NCI-H2029 treated with DMSO at 0.1 percent for 48 hours (cell line): ENCODE measurements at places on chromosomes 4 and X.
A peak's percentile ranks its signal among the peaks of the same experiment; 100 is the strongest.

- DNase-seq = peak; percentile 55
Observed at GRCh38 chrX:100980608-100981497, 11.3 kb downstream of the ARL13A start.

DNA sequence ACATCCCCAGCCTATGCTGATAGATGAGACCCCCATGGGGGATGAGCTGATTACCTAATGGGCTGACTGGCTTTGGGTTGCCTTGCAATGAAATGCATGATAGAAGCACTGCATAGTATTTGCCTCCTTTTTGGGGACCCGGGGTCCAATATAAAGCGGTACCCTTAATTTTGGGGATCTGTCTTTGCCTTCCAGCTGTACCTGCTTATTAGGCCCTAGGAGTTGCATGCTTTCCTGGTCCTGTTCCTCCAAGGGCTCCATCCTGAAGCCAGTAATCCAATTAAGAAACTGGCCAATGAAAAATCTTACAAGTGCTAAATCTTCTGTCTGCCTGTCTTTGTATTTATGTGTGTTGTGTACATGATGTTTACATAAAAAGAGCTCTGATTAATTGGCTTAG is 791.6 kb downstream of the TRIML1 start:
- DNase-seq = no peak

GRCh38 chr4:122619611-122620010 is 1.3 kb downstream of the IL21 start:
- no peak for DNase-seq

- no peak for DNase-seq
Observed at GRCh38 chr4:25493466-25493865, 116.4 kb downstream of the ANAPC4 start.

DNA sequence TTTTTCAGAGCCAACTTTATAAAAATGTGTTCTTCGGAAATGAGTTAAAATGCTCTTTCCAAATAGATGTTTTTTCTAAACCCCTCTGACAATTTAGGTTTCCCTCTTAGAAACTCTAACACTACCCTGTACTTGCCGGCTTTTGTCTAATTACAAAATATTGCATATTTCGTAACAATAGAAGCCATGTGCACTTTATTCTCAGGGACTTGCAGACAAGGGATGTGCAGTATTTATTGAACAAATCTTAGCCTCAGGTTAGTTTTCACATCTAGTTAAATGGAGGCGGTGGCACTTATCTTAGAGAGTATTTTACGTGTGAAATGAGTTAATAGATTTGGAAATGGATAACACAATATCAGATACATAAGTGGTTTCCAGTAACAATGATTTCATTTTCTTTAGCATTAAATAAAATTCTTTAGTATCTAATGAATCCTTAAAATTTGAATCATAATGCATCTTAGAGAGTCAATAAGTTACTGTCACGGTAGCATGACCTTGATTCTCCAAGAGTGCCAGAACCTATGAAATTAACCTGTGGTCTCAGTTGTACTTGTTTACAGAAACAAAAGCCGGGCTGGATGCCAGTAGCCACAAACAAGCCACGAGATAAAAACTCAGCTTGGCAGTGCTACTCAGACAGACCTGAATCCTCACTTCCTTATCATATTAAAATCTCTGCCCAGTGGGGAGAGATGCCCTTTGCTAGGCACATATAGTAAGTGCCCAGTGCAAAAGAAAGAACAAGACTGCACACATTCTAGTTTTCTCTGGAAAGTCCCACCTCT is 772 bp upstream of the PABPC4L start:
- DNase-seq = no peak

- DNase-seq = no peak
Observed at GRCh38 chr4:86641516-86642090, 47.5 kb downstream of the PTPN13 start.

DNA sequence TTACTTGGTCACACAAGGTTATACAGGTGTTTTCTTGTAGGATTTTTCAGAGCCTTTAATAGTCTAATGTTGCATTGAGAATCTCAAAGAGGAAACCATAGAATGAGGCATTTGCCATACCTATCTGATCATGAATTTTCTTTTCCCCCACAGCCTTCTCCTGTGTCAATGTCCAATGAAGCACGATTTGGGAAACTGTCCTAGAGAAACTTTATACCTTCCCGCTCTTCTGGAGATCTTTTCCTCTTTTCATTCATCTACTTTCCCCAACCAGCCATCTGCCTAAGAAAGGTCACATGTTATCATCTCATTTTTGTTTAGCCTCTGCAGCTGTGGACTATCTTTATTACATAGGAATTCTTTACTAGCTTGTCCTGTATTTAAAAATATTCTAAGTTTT is 19.9 kb downstream of the VSIG4 start:
- DNase-seq = no peak

GRCh38 chrX:19334945-19335626 is 8.6 kb upstream of the PDHA1 start:
- DNase-seq = no peak

DNA sequence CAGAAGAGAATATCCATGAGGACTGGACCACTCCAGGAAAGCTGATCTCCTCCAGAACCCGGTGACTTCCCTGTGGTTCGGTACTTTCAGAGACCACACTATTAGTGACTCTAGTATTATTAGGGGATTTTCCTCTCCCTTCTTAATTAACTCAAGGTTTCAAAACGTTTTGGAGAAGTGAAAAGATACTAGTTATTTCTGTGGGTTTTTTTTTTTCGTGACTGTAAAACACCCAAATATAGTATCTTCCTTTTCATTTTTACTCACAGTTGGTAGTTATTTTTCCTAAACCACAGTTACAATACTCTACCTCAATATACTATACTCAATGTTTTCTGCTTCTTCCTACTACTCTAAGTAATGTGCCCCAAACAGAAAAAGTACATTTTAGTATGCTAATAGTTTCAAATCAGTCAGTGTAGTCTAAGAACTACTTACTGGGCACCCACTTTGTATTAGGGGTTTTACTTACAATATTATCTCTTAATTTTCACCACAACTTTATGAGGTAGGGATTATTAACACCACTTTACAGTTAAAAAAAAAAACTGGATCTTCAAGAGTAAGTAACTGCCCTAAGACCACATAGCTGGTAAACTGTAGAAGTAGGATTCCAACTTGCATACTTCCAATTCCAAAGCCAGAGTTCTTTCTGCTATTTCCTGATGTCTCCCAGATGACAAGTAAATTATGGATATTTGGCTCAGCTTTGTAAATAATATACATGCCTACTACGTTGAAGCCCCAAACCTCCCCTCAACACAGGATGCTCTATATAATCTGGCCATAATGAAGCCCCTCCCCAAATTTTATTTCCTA is 45.0 kb downstream of the SLC9A7 start:
- no peak for DNase-seq

GRCh38 chrX:44349561-44349960 is 6.1 kb upstream of the EFHC2 start:
- DNase-seq = no peak

GRCh38 chrX:45622042-45622423 is 421.4 kb upstream of the DIPK2B start:
- DNase-seq = no peak

- DNase-seq = peak; percentile 94
Observed at GRCh38 chr4:56728512-56728911, 47.4 kb upstream of the HOPX start.

DNA sequence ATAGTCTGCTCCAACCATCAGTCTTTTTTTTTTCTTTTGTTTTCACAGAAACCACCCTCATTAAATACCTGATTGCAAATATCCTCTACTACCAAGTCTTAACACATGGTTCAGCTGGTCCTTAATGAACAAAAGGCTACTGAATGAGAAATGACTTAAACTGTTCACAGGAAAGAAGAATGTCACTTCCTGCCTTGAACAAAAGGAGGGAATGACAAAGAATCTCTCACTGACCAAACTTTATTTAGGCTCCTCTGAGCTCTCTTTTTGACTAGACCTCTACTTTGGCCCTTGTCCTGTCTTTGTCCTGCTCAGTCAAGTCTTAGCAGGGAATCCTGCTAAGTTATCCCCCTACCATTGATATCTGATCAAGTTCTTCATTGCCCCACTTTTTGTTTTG is 31.8 kb upstream of the GJB1 start:
- no peak for DNase-seq

DNA sequence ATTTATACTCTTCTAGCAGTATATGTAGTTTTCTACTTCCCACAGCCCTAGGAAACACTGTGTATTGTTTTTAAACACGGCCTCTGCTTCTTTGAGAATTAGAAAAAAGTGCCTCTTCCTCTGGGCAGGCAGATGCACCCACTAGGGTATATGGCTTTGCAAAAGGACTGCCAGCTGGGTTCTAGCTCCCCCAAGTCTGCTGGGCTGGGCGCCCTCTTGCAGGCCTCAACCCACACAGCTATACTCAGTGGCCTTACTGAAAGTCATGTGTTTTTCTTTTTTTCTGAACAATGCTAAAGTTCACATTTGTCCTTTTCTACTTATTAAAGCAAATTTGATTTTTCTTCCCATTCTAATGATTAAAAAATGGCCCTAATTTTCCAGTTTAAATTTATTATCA is 35.5 kb upstream of the BMPR1B start:
- DNase-seq = no peak

DNA sequence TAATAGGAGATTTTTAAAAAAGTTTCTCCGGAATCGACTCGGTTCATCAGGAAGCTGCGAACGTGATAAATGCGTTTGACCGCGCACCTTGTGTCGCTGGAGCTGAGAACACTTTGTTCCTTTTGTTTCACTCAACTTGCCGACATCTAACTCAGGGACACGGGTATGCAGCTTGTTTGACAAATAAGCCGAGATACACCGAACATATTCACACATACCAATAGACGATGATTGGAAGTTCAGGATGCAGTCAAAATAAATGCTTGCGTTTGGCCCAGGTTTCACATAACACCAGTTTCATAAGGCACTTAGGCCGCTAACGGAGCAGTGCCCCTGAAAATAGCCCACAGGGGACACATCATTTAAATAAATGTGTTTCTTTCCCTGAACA is 932 bp upstream of the SHISA3 start:
- no peak for DNase-seq

GRCh38 chrX:6159468-6159867 is 69.2 kb downstream of the NLGN4X start:
- DNase-seq = no peak

- no peak for DNase-seq
Observed at GRCh38 chrX:30971774-30972603, 82.9 kb upstream of the TAB3 start.

- no peak for DNase-seq
Observed at GRCh38 chrX:153876112-153876491, 9.9 kb downstream of the L1CAM start.

GRCh38 chr4:2267320-2267811 is 5.5 kb upstream of the MXD4 start:
- DNase-seq = no peak

DNA sequence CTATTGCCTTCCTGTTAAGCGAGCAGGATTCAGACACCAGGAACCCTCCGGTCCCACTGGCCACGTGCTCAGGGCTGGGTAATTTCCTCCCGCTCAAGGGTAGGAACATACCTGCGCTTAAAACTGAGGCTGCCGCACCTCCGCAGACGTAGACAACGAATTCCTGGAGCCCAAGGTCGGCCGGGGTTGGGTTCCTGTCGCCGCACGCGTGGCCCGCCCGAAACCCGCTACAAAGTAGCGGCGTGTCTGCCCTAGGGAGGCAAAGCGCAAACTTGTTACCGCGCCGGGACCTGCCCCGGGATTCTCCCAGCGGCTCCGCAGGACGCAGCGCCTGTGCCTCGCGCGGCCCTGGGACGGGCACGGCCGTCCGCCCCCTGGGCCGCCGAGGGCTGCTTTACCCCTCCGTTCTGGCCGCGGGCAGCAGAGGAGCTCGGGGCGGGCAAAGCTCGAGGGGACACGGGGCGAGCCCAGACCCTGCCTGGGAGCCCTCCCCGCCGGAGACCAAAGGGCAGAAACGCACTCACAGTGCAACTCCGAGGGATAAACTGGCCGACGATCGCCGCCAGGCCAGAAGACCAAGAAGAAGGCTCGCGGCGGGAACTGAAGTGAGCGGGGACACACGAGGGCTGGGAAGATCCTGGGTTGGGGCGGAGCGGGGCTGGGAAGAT is at the start of gene ERVMER34-1:
ERVMER34-1 (minus strand) TSS at position 607 of the 668 bp plus-strand sequence. CDS start 5,905 bp downstream, outside the sequence.
- no peak for DNase-seq

DNA sequence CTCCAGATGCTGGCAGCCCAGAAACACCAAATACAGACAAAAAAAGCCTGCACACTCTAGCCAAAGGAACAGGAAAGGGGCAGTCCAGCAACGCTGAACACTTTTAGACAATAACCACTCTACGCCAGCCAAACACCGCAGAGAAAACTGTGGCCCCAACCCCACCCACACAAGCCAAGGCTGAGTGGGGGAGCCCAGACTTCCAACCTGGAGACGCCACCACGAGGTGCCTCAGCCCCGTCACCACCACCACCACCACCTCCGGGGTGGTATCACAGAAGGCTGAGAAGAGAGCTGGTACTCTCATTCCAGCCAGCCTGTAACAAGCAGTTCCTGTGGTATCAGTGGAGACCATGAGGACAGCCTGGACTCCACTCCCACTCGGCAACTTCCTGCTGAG is 22.8 kb downstream of the MEPE start:
- no peak for DNase-seq

DNA sequence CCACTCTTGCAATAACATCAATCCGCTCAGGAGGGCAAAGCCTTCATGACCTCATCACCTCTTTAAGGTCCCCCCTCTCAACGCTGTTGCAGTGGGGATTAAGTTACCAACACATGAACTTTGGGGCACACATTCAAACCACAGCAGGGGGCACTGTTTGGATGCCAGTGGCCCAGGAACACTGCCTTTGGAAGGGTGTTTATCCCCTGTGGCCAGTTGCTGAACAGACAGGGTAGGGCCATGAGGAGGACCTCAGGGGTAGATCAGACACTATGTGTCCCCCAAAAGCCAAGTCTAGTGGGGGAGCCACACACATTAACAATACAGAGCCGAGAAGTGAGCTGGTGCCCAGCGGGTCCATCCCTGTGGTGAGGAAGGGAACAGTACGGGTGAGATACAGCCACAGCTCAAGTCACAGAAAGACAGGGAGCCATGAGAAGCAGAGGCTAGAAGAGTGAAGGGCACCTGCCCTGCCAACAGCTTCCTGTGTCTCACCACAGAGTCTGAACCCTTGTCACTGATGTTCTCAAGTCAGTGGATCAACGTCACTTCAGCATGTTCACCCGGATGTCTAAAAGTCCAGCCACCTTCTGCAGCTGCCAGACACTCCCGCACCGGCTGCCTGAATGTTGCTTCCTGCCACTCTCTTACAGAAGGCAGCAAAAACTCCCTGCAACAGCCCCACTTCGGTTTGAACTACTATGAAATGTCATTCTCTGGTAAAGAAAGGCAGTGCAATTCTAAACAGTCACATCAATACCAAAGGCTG is 19.9 kb upstream of the MXD4 start:
- DNase-seq = no peak

- DNase-seq = no peak
Observed at GRCh38 chr4:153335665-153336064, 8.8 kb upstream of the MND1 start.

GRCh38 chrX:119672426-119672825 is 20.5 kb downstream of the SEPTIN6 start:
- peak; percentile 77 for DNase-seq

DNA sequence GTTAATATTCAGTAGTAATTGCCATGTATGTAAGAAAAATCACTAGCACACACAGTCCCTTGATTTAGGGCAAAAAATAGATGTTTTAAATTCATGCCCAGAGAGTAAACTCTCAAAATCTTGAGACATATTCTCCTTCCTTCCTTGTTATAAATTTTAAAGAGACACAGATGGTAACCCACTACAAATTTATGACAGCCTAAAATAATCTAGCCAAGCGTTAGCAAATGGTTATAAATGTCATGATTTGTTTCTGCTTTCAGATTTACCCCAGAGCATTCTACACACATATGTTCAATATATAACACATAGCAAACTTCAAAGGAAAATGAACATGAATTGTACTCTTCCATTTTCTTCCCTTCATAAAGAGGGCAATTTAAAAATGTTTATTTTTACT is 540.3 kb downstream of the TLL1 start:
- DNase-seq = no peak
